ENCODE measurements at places on chromosomes 1 and 21. TPM values are rescaled to one million over a fixed set of nuclear protein-coding genes. Genes with fewer than 3 reads are reported as not detected.

DNA sequence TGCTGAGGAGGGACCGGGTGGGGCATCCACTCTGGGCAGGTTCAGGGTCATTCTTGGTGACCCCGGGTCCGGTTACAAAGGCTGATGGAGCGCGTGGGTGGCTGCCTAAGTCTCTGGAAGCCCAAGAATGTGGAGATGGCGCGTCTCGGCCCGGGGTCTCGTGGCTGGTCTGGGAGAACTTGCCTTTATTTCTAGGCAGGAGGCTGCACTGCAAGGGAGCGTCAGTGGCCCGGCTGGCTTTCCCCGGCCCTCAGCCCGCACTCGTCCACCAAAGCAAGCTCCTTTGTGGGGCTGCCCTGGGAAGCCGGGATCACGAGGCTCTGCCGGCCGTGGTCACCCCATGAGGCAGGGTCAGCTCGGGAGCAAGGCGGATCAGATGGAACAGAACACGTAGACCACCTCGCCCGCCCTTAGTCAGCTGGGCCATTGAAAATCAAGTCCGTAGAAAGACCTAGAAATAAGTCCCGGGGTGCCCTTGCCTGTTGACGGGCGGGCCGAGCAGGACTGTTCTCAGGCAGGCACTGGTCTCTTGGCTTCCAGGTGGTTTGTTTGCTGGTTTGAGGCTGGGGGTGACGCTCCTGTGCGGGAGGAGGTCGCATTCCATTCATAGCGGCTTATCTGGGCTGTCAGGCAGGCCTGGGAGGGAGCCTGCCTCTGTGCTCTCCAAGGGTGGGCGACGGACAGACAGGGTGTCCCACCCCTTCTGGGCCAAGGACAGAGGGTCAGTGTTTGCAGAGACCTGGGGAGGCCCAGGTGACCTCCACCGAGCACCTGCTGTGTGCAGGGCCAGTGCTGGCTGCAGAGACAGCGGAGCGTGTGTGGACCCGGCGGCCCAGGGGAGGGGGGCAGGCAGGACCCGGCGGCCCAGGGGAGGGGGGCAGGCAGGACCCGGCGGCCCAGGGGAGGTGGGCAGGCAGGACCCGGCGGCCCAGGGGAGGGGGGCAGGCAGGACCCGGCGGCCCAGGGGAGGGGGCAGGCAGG is 25.8 kb downstream of the COL18A1 start:
- DNase-seq = no peak
- H3K4me1 ChIP-seq = no peaks in the 10 kb centered on the region
- H3K4me3 ChIP-seq = no peak overlapping the region
- H3K27me3 ChIP-seq = no peaks in the 10 kb centered on the region

- no peaks in the 10 kb centered on the region for H3K27me3 ChIP-seq
- H3K36me3 ChIP-seq = no peaks in the 10 kb centered on the region
- H3K4me3 ChIP-seq = no peak overlapping the region
These were observed 309.5 kb downstream of the ASTN1 start for GRCh38 chr1:176854758-176855745.

DNA sequence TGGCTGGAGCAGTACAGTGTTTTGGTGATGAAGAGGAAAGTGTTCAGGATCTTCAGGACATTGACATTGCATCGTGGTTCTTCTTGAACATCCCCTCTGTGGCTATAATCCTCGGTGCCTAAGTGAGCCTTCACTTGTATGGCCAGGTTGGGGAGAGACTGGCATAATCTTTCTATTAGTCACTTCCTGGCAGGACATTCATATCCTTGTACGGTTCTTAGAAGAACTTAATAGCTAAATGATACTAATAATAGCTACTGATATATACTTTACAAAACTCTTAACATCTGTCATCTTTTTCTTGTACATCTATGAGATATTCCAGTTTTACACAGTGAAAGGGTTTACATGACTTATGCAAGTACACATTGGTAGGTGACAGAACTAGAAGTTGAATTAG is 35.8 kb downstream of the CELF3 start:
- no peak overlapping the region for H3K27ac ChIP-seq
- H3K27me3 ChIP-seq = no peaks in the 10 kb centered on the region
- H3K4me1 ChIP-seq = no peaks in the 10 kb centered on the region
- H3K36me3 ChIP-seq = peaks cover 49% of the 10 kb centered on the region
- DNase-seq = no peak

DNA sequence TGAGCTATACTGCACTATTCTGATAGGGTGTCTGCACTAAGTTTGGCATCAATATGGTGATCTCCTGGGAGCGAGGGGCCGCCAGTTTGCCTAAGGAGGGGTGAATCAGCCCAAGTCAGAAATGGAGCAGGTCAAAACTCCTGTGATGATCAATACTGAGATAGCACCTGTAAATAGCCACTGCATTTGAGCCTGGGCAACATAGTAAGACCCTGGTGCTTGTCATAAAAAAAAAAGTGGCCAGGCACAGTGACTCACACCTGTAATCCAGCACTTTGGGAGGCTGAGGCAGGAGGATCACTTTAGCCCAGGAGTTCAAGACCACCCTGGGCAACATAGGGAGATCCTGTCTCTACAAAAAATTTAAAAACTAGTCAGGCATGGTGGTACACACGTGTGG is 11.6 kb upstream of the ZDHHC18 start:
- no peaks in the 10 kb centered on the region for H3K27me3 ChIP-seq
- DNase-seq = no peak
- H3K4me3 ChIP-seq = no peak overlapping the region
- no peaks in the 10 kb centered on the region for H3K36me3 ChIP-seq

DNA sequence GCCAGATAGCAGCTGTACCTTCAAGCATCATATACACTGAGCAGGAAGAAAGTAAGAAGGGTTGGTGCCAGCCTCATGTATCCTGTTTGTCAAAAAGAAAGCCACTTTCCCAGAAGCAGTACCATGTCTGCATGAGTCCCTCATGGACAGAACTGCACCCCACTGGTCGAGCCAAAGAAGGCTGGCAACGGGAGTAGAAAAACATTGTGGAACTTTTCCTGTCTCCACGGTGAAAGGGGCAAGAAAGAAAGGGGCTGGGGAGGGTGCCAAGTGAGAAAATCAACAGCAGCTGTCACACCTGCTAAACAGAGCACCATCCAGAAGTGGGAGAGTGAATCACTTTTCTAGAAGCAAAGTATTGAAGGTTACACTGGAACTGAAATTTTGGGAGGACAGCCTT is 621.7 kb downstream of the LMO4 start:
- no peaks in the 10 kb centered on the region for H3K36me3 ChIP-seq
- DNase-seq = no peak
- H3K27ac ChIP-seq = no peak overlapping the region
- no peak overlapping the region for H3K4me3 ChIP-seq

DNA sequence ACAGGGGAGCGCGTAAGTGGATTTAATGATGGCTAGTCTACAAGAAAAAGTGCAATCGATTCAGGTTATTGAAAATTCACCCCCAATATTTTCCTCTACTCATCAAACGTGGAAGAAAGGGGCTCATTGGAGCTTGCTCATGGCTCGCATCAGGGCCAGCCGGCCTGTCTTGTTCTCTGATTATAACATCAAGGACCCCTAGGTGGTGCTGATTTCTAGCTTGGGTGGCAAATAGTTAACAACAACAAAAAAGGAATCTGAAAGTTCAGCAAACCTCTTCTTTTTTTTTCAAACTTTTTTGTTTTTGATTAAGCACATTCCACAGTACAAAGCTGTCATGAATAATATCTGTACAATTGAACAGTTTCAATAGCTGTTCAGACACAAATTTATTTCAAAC is 35.8 kb upstream of the SOD1 start:
- H3K4me1 ChIP-seq = no peaks in the 10 kb centered on the region
- H3K27me3 ChIP-seq = no peaks in the 10 kb centered on the region
- H3K36me3 ChIP-seq = no peaks in the 10 kb centered on the region
- no peak for DNase-seq
- no peak overlapping the region for H3K4me3 ChIP-seq
- H3K27ac ChIP-seq = no peak overlapping the region

DNA sequence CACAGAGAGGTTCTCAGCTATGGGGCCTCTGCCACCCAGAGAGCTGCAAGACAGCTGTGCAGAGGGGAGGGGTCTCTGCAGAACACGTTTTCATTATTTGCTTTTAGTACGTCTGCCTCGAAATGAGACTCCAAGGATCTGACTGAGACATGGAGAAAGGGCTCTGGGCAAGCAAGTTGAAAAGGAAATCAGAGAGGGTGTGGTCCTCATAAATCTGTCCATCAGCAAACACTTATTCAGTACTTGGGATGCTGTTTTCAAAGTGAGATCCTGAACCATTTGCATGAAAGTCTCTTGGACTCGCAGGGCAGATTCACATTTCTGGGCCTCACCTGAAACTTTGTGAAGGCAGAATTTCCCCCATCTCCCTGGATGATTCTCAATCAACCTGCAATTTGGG is 197.4 kb upstream of the GALNT2 start:
- H3K27ac ChIP-seq = no peak overlapping the region
- no peaks in the 10 kb centered on the region for H3K4me1 ChIP-seq
- DNase-seq = no peak

GRCh38 chr1:225845571-225846259 is 35.8 kb downstream of the EPHX1 start:
- peaks cover 100% of the 10 kb centered on the region for H3K36me3 ChIP-seq
- peak; percentile 77 for DNase-seq
- no peak overlapping the region for H3K4me3 ChIP-seq
- peaks cover 16% of the 10 kb centered on the region for H3K4me1 ChIP-seq

Gene CD101
- 105 TPM for total RNA-seq

GRCh38 chr1:26858891-26859640 is 3.9 kb upstream of the SFN start:
- H3K27ac ChIP-seq = no peak overlapping the region
- H3K27me3 ChIP-seq = no peaks in the 10 kb centered on the region
- H3K36me3 ChIP-seq = peaks cover 33% of the 10 kb centered on the region
- peaks cover 8% of the 10 kb centered on the region for H3K4me1 ChIP-seq
- DNase-seq = no peak

- no peaks in the 10 kb centered on the region for H3K4me1 ChIP-seq
- H3K27me3 ChIP-seq = peaks cover 5% of the 10 kb centered on the region
- no peak overlapping the region for H3K27ac ChIP-seq
- no peak for DNase-seq
- no peak overlapping the region for H3K4me3 ChIP-seq
These were observed 14.2 kb downstream of the FCGR2B start for GRCh38 chr1:161676958-161677689.

DNA sequence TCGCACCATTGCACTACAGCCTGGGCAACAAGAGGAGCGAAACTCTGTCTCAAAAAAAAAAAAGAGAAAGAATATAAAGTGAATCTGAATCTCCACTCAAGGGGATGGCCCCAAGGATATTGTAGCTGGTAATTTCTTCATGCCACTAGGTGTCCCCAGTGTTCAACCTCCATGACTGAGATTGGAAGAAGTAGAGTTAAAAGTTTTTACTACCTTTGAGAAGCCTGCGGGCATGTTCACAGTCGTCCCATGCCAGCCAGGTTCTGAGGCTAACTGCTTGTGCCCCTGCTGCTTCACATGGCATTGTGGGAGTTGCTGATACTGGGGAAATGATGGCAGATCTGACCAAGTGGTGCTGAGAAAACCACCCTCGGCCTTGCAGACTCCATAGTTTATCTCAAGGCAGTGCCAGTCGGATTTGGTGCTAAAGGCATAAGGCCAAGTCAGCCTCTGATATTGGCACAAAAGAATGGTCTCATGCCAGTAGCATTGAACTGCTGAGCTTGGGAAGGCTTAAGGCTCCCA is 10.8 kb upstream of the SHISA4 start:
- H3K27me3 ChIP-seq = no peaks in the 10 kb centered on the region
- no peak overlapping the region for H3K4me3 ChIP-seq
- H3K27ac ChIP-seq = no peak overlapping the region

GRCh38 chr21:44643741-44644310 is 2.4 kb upstream of the KRTAP10-11 start:
- no peak for DNase-seq
- no peaks in the 10 kb centered on the region for H3K4me1 ChIP-seq
- peaks cover 13% of the 10 kb centered on the region for H3K27me3 ChIP-seq
- H3K27ac ChIP-seq = no peak overlapping the region
- no peak overlapping the region for H3K4me3 ChIP-seq
- H3K36me3 ChIP-seq = no peaks in the 10 kb centered on the region

Gene EPS15
- 90.2 TPM for total RNA-seq

DNA sequence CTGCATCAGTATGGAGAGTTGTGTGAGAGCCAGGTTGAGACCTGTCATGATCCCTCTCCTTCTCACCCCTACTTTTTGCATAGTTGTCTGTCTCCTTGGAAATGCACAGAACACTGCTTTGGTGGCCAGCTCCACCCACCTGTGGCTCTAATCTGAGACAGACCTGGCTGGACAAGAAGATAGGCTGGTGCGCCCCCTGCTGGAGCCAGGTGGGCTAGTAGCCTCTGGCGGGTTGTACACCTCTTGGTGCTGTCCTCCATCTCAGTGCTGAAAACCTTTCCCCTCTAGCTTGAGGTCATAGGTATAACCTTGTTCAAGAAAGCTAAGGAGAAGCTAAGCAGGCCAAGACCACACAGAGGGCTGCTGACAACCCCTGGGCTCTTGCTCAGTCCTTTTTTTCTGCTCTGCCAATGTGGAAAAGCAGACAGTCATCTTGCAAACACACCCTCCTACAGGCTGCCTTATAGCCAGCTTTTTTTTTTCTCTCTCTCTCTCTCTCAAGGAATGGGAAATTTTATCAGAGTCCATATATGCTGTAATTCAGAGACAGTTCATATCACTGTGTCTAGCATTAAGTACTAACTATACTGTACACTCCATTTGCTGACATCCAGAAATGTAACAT is 58.8 kb upstream of the SPATA6 start:
- no peak overlapping the region for H3K4me3 ChIP-seq
- H3K27me3 ChIP-seq = peaks cover 10% of the 10 kb centered on the region
- H3K36me3 ChIP-seq = no peaks in the 10 kb centered on the region
- peaks cover 7% of the 10 kb centered on the region for H3K4me1 ChIP-seq
- peak; percentile 65 for DNase-seq
- no peak overlapping the region for H3K27ac ChIP-seq

Gene OTUD7B
- total RNA-seq = 29.5 TPM

Gene WDR64
- not detected for total RNA-seq

- no peak overlapping the region for H3K27ac ChIP-seq
- no peaks in the 10 kb centered on the region for H3K36me3 ChIP-seq
- no peak for DNase-seq
- no peak overlapping the region for H3K4me3 ChIP-seq
These were observed 499.2 kb downstream of the OMA1 start for GRCh38 chr1:58047265-58047858.

GRCh38 chr1:230366504-230366915 is 59.6 kb downstream of the PGBD5 start:
- DNase-seq = no peak
- no peaks in the 10 kb centered on the region for H3K4me1 ChIP-seq
- no peak overlapping the region for H3K27ac ChIP-seq
- H3K27me3 ChIP-seq = no peaks in the 10 kb centered on the region
- H3K36me3 ChIP-seq = no peaks in the 10 kb centered on the region
- H3K4me3 ChIP-seq = no peak overlapping the region

GRCh38 chr1:244674446-244674845 is 21.5 kb downstream of the DESI2 start:
- DNase-seq = no peak
- H3K27me3 ChIP-seq = no peaks in the 10 kb centered on the region
- H3K4me1 ChIP-seq = peaks cover 17% of the 10 kb centered on the region
- no peak overlapping the region for H3K27ac ChIP-seq
- H3K36me3 ChIP-seq = no peaks in the 10 kb centered on the region

- H3K27me3 ChIP-seq = no peaks in the 10 kb centered on the region
- DNase-seq = no peak
- no peaks in the 10 kb centered on the region for H3K4me1 ChIP-seq
- H3K4me3 ChIP-seq = no peak overlapping the region
- no peaks in the 10 kb centered on the region for H3K36me3 ChIP-seq
- no peak overlapping the region for H3K27ac ChIP-seq
These were observed 297.9 kb upstream of the GREM2 start for GRCh38 chr1:240909701-240910457.

- H3K27ac ChIP-seq = no peak overlapping the region
- DNase-seq = no peak
- H3K4me1 ChIP-seq = peaks cover 6% of the 10 kb centered on the region
- no peaks in the 10 kb centered on the region for H3K27me3 ChIP-seq
These were observed 81.3 kb upstream of the DUSP10 start for GRCh38 chr1:221823149-221823548.

Gene GLUL
- 1,362 TPM for total RNA-seq

Gene PGLYRP3
- not detected for total RNA-seq

Gene RIMKLA
- 7.1 TPM for total RNA-seq
